ENCODE measurements at places on chromosomes 4 and X. TPM values are rescaled to one million over a fixed set of nuclear protein-coding genes. Genes with fewer than 3 reads are reported as not detected.

The MTCP1 gene
- total RNA-seq, result 46.1 TPM

The CENPE gene
- 0.78 TPM for total RNA-seq

The PORCN gene
- total RNA-seq, result 13.7 TPM

The SUPT20HL1 gene
- not detected for total RNA-seq

The PHKA1 gene
- 26.2 TPM for total RNA-seq

The MAMLD1 gene
- total RNA-seq, result 2.5 TPM

The INTS6L gene
- 1.6 TPM for total RNA-seq

The NDUFB11 gene
- 199 TPM for total RNA-seq

The SUPT20HL2 gene
- total RNA-seq, result not detected

The ACE2 gene
- total RNA-seq, result 23.3 TPM

The PDCL2 gene
- not detected for total RNA-seq

The MMRN1 gene
- 1.2 TPM for total RNA-seq

The CNKSR2 gene
- total RNA-seq, result 0.30 TPM

The FDCSP gene
- not detected for total RNA-seq

The MFSD8 gene
- 14.3 TPM for total RNA-seq

The TSC22D3 gene
- 29.2 TPM for total RNA-seq

The HMGB3 gene
- 14.9 TPM for total RNA-seq

The ADH1B gene
- 12.6 TPM for total RNA-seq

The CCDC149 gene
- 17.7 TPM for total RNA-seq

The CACNA1F gene
- 0.05 TPM for total RNA-seq

The TCEAL7 gene
- 5.3 TPM for total RNA-seq

The SPANXA1 gene
- total RNA-seq, result not detected

The ZFP92 gene
- total RNA-seq, result 0.21 TPM

The LRIT3 gene
- not detected for total RNA-seq

The RAB9B gene
- 23.2 TPM for total RNA-seq

The KIT gene
- total RNA-seq, result 4.7 TPM

The TKTL2 gene
- total RNA-seq, result not detected

The MAGEA9B gene
- not detected for total RNA-seq

The GAGE12H gene
- not detected for total RNA-seq

The CABS1 gene
- total RNA-seq, result not detected

The NSUN7 gene
- total RNA-seq, result 0.62 TPM

The APLN gene
- 8.8 TPM for total RNA-seq

The CTAG1B gene
- not detected for total RNA-seq

The MANBA gene
- total RNA-seq, result 29.0 TPM

The ARX gene
- not detected for total RNA-seq

The HS3ST1 gene
- 0.72 TPM for total RNA-seq

The SOWAHB gene
- total RNA-seq, result not detected

The PTPN13 gene
- 3.7 TPM for total RNA-seq

The HERC5 gene
- 1.8 TPM for total RNA-seq

The FGFBP1 gene
- not detected for total RNA-seq

The OTUD6A gene
- total RNA-seq, result not detected

The ARAF gene
- 74.6 TPM for total RNA-seq

The TAF9B gene
- 27.8 TPM for total RNA-seq

The ODAPH gene
- total RNA-seq, result not detected

The NPY2R gene
- not detected for total RNA-seq

The DIPK2B gene
- 13.7 TPM for total RNA-seq

The LARP1B gene
- 14.5 TPM for total RNA-seq

The GRIA2 gene
- total RNA-seq, result 0.51 TPM

The FAM9A gene
- total RNA-seq, result not detected

The LONRF3 gene
- total RNA-seq, result 6.1 TPM

The S100P gene
- 1.3 TPM for total RNA-seq

The F11 gene
- not detected for total RNA-seq

The TBX22 gene
- not detected for total RNA-seq

The FAM9B gene
- total RNA-seq, result not detected

The FAM149A gene
- 11.1 TPM for total RNA-seq

The SCD5 gene
- total RNA-seq, result 3.1 TPM

The FAM53A gene
- total RNA-seq, result 0.74 TPM

The IRAK1 gene
- 21.0 TPM for total RNA-seq

Measured in heart right ventricle (tissue), 16 donors.